ENCODE measurements at places on chromosomes 4 and X. TPM values are rescaled to one million over a fixed set of nuclear protein-coding genes. Genes with fewer than 3 reads are reported as not detected.

GRCh38 chr4:39574946-39575345 lies 47.7 kb upstream of the UGDH start:
- no peak for DNase-seq

GRCh38 chr4:77801260-77801608 lies 17.9 kb downstream of the CNOT6L start:
- DNase-seq, result no peak

GRCh38 chrX:108224727-108225621 lies 133.4 kb downstream of the ATG4A start:
- DNase-seq, result no peak

- DNase-seq, result no peak
Measured at GRCh38 chrX:34299451-34299967, 167.4 kb upstream of the FAM47A start.

PHKA1 gene
- 7.3 TPM for total RNA-seq

DNA sequence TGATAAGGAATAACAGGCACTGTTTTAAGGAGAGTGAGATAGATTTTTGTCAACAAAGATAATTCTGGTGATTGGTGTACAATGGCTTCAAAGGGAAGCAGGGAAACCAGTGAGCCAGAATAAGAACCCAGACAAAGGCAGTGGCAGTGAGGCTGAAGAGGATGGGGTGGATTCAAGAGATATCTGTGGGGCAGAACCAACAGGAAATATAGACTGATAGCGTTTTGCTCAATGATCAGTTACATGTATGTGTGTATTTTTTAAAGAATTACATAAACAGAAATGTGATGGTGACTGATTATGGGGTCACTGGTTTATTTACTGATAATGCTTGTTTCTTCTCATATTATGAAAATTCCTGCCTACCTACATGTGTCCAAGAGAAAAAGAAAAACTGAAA lies 66.4 kb downstream of the AMMECR1 start:
- no peak for DNase-seq

TMEM35A gene
- 0.41 TPM for total RNA-seq

GRCh38 chr4:27271555-27271954 lies 410.9 kb downstream of the STIM2 start:
- no peak for DNase-seq

RENBP gene
- total RNA-seq, result 14.8 TPM

MAGEB17 gene
- total RNA-seq, result not detected

- no peak for DNase-seq
Measured at GRCh38 chr4:88063634-88064296, 56.3 kb downstream of the PKD2 start.

Measured in left cardiac atrium (tissue), 4 donors.